Activated CD4-positive, CD25-positive, alpha-beta regulatory T cell treated with anti-CD3 and anti-CD28 coated beads, Interleukin-2, amount 50 U/mL, for 16 hours (primary cell): ENCODE measurements at places on chromosomes 6 and 20.
A peak's percentile ranks its signal among the peaks of the same experiment; 100 is the strongest.

- no peak for DNase-seq
These were observed 137.5 kb upstream of the AGPAT4 start for GRCh38 chr6:161411265-161411944.

DNA sequence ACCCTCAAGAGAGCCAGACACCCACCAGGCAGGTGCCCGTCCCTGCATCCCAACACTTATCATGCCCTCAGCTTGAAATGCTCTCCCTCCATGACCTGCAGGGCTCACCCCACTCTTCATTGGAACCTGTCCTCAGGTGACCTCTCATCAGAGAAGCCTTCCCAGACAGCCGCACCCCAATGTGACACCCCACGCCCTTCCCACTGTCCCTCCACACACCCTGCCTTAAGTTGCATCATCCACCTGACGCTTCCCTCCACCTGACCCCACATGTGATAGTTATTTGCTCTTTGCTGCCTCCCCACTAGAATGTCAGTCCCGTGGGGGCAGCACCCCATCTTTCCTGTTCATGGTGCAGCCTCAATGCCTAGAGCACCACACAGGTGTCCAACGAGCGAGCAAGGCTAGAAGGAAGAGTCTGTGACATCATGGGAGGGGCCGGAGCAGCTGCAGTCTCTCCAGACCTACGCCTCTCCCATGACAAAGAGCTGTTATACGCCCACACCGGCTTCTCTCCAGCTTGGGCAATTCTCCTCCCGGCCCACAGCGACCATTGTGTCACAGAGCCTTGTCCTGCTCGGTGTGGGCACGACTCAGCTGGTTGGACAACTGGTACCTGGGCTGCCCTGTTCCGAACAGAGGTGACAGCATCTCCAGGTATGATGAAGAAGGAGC, 58.2 kb downstream of the NFATC2 start:
- no peak for DNase-seq

- DNase-seq: no peak
These were observed 60.7 kb upstream of the SYNCRIP start for GRCh38 chr6:85703406-85703805.

- DNase-seq: no peak
These were observed 15.0 kb upstream of the RIN2 start for GRCh38 chr20:19742974-19743639.

DNA sequence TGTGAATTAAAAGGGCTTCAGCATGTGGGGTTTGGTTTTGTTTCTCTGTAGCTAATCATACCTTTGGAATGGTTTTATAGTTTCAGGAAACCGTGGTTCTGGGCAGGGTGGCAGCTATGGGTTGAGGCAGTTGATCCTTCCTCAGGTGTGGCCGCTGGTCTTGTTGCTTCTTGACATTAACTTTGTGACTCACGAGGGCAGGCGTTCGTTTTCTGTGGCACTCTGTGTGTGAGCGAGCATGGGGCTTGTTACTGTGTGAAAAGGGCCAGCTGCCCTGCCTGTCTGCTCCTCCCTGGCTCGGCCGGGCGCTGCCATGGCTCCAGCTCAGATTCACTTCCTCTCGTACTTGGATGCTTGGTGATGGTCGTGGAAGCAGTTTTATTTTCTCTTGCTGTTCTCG, 16.2 kb downstream of the DNAJC5 start:
- DNase-seq: no peak

GRCh38 chr6:20718705-20719653, 184.7 kb downstream of the CDKAL1 start:
- no peak for DNase-seq

GRCh38 chr6:128443553-128443952, 76.8 kb downstream of the PTPRK start:
- no peak for DNase-seq

DNA sequence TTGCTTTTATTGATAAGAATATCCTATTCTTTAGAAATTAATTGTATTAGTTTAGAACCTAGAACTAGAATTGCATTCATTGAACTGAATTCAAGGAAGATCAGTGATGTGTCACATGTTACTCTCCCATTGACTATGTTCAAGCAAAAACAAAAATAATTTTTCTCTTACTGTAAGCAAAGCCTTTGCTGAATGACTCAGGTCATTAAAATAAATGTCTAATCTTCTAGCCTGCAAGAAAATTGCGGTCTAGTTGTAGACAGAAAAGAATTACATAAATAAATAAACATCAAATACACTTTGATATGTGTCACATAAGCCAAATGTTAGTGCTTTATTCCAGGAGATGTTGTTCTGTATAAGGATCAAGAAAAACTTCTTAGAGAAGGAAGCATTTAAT, 387.9 kb downstream of the ADGRB3 start:
- no peak for DNase-seq

GRCh38 chr6:74213995-74214394, 518.0 kb downstream of the CD109 start:
- no peak for DNase-seq

GRCh38 chr20:33865761-33866370, 54.7 kb downstream of the CHMP4B start:
- no peak for DNase-seq

DNA sequence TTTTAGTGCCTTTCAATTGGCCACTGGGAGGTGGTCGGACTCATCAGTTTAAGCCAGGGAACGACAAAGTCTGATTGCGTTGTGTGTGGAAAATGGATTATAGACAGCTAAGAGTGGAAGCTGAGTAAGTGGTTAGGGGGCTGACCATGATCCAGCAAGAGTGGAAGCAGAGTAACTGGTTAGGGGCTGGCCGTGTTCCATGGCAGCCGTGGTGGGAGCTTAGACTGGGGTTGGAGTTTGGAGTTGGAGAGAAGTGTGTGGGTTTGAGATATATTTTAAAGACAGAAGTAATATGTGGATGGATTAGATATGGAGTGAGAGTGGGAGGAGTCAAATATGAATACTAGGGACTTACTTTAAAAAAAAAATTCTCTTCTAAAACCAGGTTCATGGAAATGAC, 41.7 kb downstream of the LRRN4 start:
- no peak for DNase-seq

DNA sequence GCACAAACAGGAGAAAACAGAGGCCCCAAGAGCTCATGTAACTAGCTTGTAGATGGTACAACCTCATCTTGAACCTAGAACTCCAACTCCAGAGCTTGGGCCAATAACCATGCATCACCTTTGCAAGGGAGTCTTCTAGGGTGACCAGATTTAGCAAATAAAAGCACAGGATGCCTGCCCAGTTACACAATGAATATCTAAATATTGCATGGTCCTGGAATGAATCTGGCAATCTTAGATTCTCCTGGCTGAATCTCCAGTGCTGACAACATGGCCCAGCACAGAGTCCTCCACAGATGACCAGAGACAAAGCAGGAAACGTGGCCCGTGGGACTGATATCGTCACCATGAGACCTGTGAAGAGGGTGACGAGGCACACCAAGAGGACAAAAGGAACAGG, 494.1 kb downstream of the PREX1 start:
- no peak for DNase-seq

DNA sequence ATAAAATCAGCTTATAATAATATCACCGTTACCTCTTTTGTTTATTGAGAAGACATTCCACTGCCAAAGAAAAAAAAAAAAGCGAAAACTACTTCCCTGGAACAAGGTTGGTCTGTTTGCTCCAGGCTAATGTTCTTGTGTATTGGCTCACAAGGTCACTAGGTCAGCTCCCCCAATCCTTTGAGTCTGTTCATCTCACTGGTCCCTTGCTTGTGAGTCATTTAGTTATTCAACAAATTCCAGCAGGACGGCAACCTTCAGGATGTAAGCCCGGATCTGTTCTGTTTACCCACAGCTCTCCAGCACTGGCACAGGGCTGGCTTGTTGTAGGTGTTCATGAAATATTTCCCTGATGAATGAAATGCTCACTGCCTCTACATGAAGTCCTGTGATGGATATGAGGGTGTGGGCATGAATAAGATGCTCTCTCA, 3.3 kb downstream of the ARHGAP40 start:
- no peak for DNase-seq

- DNase-seq: no peak
These were observed 21.2 kb downstream of the THEMIS start for GRCh38 chr6:127879685-127880084.

DNA sequence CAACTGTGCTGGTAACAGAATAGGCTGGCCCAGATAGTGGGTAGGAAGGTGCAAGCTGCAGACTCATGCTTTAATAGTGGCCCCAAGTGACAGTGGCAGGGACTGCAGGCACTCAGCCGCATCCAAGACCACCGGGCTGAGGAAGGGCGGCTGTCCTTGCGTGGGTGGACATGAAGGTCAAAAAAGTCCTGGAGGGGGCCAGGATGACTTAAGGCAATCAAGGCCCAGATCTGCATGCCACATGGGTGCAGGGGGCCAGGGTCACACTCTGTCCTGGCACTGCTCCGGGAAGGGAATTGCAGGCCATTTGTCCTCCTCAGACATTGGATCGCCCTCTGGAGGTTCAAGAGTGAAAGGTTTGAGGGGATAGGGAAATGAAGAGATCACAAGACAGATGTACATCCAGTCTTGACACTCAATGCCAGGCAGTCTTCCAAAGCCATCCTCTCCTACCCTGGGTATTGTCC, 10.4 kb upstream of the VNN2 start:
- DNase-seq: no peak

- no peak for DNase-seq
These were observed 19.5 kb downstream of the PHACTR2 start for GRCh38 chr6:143697076-143697800.

- no peak for DNase-seq
These were observed 1.7 kb downstream of the FKBP5 start for GRCh38 chr6:35686873-35687555.

GRCh38 chr6:56046576-56046975, 171.2 kb upstream of the BMP5 start:
- no peak for DNase-seq

- DNase-seq: no peak
These were observed 179.9 kb downstream of the ZDHHC14 start for GRCh38 chr6:157560691-157561413.

- no peak for DNase-seq
These were observed 15.0 kb downstream of the PBOV1 start for GRCh38 chr6:138203315-138203714.

DNA sequence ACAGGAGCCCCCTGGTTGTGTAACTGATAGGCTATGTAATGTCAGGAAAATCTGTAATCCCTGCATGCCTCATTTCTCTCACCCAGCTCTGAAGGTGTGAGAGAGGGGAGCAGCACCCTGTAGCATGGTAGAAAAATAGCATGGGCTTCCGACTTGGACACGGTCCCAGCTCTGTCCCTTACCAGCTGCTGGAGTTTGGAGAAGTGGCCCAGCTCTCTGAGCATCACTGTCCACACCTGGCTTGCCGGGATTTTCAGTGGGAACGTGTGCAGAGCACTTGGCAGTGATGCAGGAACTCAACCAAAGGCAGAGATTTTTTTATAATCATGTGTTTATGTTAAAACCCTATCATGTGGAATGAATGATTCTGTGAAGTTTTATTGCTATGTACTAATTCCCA, 34.6 kb downstream of the STK35 start:
- no peak for DNase-seq

DNA sequence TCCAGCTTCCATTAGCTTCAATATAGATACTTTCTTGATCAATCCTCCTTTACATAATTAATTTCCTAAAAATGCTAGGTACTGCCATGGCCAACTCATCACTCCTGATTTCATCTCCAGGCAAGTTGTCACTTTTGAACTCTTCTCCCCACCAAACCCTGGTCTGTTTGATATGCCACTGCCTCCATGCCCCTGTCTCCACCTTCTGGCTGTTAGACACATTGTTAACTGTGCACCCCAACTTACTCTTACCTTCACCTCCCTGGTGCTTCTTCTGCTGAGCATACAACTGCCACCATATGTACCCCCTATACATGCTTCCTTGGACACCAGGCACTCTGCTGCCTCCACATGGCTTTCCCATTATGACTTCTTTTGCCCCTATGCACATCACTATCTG, 21.9 kb upstream of the AIG1 start:
- no peak for DNase-seq

- DNase-seq: no peak
These were observed 366.0 kb downstream of the LAMA2 start for GRCh38 chr6:129248946-129249345.

DNA sequence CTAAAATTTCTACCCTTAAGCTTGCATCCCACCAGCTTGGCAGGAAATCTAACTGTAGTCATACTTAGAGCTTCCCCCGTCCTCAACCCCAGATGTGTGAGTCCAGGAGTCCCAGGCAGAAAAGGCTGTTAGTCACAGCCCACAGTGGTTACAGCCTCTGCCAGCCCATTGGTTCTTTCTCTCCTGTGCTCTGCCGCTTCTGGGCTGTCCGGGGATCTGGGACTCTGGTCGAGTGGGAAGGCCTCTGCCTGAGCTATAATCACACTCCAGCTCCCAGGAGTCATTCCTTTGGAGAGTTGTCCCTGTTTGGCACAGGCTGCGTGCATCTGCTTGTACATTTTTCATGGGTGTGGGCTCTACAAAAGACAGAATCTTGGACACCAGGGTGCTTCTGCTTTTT, 45.6 kb upstream of the FYN start:
- no peak for DNase-seq

DNA sequence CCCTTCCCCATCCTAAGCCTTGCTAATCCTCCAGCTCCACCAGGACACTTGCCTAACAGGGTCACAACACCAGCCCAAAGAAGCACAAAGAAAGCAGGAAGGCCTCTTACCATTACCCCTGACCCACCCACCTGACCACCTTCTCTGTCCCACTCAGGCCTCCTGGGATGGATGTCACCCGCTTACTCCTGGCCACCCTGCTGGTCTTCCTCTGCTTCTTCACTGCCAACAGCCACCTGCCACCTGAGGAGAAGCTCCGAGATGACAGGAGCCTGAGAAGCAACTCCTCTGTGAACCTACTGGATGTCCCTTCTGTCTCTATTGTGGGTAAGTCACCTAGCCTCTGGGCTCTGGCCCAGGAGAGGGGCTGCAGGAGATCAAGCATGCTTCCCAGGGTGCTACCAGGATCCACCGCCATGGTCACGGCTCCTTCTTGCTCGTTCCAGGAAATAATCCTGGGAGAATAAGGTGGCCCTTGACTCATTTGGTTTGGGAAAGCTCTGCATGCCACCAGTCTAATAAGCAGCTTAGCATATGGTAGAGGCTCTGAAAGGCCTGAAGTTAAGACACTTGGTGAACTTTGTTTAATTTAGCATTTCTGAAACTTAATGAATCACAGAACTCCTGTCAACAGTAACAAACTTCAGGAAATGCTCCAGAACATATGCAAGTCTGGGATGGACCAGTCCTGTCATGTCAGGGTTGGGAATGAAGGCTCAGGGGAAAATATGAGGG, 19.2 kb downstream of the ASIP start:
- DNase-seq: no peak

GRCh38 chr6:31546339-31546957, at the start of gene ATP6V1G2:
ATP6V1G2 (minus strand) TSS chr6:31546608; CDS start chr6:31546559, 49 bp downstream.
- DNase-seq: peak; percentile 74

- DNase-seq: no peak
These were observed 103.4 kb downstream of the HIVEP1 start for GRCh38 chr6:12115492-12115891.

GRCh38 chr6:17591287-17591686, 8.8 kb upstream of the FAM8A1 start:
- DNase-seq: no peak

- DNase-seq: no peak
These were observed 1.7 kb downstream of the COL11A2 start for GRCh38 chr6:33190504-33191107.

- DNase-seq: no peak
These were observed 1274.9 kb upstream of the GJE1 start for GRCh38 chr6:140857739-140858380.

- DNase-seq: no peak
These were observed 42.0 kb upstream of the BCAS1 start for GRCh38 chr20:54112221-54112884.
